ENCODE measurements at places on chromosomes 16 and 17.

- no peak for DNase-seq
Measured at GRCh38 chr17:48444516-48445247, 14.7 kb upstream of the SKAP1 start.

- DNase-seq: no peak
Measured at GRCh38 chr16:67199808-67200198, 872 bp downstream of the ELMO3 start.

- DNase-seq: no peak
Measured at GRCh38 chr16:634996-635395, 1.1 kb downstream of the METTL26 start.

- DNase-seq: peak; percentile 69
Measured at GRCh38 chr17:2396568-2397246, 4.2 kb downstream of the MNT start.

- no peak for DNase-seq
Measured at GRCh38 chr17:57819285-57819684, 30.6 kb downstream of the MRPS23 start.

- DNase-seq: no peak
Measured at GRCh38 chr16:48609652-48610029, 339 bp downstream of the N4BP1 start.

- no peak for DNase-seq
Measured at GRCh38 chr17:19686400-19687090, 29.8 kb downstream of the SLC47A2 start.

DNA sequence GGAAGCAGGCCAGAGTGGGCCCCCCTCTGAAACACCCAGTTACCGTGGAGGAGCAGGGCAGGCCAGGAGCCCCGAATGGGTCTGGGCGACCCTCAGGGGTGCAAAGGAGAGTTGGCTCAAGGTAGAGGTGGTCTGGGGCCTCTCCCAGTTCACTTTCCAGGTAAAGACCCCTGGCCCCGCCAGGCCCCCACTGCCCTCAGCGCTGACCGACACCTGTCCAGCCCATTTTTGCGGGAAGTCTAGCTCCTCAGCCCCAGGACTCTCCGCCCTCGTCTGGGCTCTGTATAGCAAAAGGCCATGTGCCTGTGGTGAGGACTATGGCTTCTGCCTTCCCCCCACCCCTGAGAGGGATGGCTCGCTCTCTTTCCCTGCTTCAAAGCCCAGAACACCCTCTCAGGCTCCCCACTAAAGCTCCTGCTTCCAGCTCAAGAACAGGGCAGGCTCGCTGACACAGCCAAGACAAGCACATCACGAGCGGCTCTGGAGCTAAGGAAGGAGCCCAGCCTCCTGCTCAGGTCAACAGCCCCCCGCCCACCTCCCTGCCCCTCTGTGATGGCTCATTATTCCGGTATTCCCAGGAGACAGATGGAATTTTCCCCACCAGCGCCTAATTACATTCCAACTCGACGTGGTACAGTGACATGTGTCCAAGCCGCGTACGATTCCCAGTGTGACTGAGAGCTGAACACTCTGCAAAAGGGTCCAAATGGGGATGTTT is 59.4 kb downstream of the RTN4RL1 start:
- DNase-seq: no peak
